NCI-H510A (cell line): ENCODE measurements at places on chromosomes 2 and 18.

DNA sequence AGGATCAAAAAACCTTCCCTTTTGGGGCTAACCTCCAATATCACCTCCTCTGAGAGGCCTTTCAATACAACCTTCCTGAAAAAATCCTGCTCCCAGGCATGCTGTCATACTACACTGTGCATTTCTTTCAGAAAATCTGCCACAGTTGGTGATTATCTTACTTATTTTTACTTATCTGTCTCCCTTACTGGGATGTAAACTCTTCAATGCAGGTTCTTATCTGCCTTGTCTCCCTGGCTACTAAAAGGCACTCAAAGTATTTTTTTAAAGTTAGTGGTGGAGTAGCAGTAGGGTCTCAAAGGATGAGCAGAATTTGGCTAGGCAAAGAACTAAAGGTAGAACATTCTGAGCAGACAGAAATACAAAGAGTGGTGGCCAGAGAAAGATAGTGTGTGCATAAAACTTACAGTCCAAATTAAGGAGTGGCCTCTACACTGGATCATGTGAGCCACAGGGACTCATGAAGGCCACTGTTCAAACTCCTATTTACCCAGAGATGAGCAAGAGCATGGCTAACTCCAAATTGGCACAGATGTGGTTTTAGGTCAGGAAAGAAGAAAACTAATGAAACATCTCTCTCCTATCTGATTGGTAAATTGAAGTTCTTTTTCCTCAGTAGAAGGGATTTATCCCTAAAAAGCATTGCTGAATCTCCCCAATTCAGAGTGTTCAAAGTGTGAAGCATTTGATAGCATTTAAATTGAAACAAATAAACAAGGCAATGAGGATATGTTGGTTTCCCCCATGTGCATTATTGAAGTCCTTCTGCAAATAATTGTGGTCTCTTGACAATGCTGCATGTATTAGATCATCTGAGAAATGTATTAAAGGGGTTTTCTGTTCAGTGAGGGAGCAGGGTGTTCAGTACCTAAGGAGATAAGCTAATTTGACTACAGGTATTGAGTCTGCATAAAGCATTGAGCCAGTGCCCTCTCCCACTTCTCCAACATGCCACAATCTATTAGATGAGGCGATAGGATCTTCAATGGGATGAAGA is 285.5 kb downstream of the MREG start:
- DNase-seq = no peak

GRCh38 chr2:40304340-40304739 is 147.6 kb downstream of the SLC8A1 start:
- DNase-seq = no peak

DNA sequence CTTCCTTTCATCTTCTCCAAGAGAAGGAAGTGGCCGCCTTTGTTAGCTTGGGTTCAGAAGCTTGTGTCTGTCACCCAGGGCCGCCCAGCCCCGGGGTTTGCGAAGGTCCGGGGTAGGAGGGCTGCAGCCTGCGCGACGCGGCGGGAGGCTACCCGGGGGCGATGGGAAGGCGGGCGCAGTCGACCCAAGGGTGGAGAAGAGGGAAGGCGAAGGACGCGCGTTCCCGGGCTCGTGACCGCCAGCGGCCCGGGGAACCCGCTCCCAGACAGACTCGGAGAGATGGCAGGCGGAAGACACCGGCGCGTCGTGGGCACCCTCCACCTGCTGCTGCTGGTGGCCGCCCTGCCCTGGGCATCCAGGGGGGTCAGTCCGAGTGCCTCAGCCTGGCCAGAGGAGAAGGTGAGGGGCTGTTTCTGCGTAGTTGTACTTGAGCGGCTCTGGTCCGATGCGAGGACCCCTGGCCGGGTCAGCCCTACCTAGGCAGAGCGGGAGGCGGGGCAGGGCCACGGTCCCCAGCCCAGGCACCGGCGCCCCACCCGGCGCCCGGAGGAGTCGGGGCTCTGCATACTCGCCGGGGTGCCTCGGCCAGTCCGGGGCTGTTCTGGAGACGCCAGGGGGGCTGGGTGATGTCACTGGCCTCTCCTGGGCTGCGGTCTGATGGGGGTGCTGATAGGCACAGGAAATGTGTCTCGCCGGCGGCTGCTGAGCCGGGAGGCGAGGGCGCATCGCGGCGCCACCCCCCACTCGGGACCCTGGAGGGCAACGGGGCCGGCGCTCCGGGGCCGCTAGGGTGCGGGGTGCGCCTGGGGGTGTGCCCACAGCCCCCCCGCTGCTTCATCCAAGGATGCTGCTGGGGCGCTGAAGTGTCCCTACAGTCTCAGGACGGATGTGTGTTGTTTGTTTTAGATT is at the start of gene QPCT:
QPCT (plus strand) TSS at position 178 of the 909 bp plus-strand sequence; CDS start at position 280, 102 bp downstream.
- peak; percentile 61 for DNase-seq

DNA sequence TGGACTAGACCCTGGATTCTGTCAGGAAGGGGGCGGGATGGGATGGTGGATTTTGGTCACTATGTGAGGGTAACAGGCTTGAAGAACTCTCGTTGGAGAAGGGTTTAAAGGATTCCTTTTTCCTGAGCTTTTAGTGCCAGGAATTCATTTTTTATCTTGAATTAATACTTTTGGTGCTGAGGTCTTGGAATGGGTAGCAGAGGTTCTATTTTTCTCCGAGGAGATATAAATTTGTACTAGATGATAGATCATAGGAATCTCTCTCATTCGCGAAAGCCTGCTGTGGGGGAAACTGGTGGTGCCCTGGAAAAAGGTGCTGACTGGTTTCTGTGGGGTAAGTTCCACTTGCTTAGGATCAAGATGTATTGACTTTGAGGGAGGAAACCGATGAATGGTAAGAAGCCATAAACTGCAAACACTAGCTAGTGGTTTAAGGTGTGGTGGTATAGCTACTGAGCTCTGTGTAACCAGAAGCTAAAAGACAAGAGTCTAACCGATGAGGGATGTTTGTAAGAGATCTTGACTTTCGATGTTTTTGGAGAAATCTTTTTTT is 706 bp downstream of the AGPS start:
- DNase-seq = no peak
